ENCODE measurements at places on chromosomes 13 and 19.

DNA sequence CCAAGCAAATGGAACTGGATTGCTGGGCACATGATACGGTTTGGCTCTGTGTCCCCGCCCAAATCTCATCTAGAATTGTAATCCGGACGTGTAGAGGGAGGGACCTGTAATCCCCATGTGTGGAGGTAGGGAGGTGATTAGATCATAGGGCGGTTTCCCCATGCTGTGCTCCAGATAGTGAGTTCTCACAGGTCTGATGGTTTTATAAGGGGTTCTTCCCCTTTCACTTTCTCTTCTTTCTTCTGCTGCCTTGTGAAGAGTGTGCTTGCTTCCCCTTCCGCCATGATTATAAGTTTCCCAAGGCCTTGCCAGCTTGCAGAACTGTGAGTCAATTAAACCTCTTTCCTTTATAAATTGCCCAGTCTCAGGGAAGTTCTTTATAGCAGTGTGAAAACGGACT lies 32.6 kb upstream of the MTIF3 start:
- peak; percentile 6 for DNase-seq

GRCh38 chr13:48977973-48978372 lies 2.3 kb downstream of the FNDC3A start:
- DNase-seq = no peak

GRCh38 chr19:29542327-29542726 lies 16.5 kb downstream of the VSTM2B start:
- DNase-seq = no peak

GRCh38 chr13:35848336-35849255 lies 282.6 kb downstream of the DCLK1 start:
- DNase-seq = no peak

DNA sequence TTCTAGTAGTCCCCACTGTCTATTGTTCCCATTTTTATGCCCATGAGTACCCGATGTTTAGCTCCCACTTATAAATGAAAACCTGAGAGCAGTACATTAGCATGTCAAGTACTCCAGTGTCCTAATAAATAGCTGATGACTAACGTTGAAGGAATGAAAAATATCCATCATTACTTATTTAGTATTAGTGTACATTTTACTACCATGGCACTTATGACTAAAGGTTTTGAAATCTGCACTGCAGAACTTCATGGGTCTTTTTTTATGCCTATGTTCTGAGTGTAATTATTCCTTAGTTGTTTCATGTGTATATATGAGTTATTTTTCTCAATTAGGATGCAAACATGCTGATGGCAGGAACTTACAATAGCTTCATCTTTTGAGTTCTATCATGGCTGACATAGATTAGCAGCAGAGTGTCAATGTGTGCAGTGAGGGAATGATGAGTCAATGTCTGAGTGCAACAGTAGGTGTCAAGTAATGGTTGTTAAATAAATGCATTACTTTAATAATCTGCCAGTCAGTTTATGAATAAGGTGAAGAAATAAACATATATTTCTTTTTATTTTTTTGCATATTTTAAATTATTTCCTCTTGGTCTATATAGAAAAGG lies 188.4 kb downstream of the ITGBL1 start:
- DNase-seq = no peak

DNA sequence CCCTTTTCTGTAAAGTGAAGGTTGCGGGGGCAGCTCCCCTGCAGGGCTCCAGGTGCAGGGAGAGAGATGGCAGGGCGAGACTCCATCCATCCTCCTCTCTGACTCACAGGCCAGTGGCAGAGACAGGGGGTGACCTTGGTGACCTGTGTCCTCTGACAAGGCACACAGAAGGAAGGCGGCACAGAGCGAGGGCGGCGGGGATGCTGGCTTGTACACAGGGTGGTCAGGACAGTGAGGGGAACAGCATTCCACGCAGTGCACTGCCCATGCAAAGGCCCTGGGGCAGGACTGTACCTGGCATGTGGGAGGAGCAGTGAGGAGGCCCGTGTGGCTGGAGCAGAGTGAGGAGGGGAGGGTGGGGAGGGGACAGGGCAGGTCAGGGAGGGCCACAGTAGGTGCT lies 7.7 kb downstream of the NDUFA11 start:
- no peak for DNase-seq

DNA sequence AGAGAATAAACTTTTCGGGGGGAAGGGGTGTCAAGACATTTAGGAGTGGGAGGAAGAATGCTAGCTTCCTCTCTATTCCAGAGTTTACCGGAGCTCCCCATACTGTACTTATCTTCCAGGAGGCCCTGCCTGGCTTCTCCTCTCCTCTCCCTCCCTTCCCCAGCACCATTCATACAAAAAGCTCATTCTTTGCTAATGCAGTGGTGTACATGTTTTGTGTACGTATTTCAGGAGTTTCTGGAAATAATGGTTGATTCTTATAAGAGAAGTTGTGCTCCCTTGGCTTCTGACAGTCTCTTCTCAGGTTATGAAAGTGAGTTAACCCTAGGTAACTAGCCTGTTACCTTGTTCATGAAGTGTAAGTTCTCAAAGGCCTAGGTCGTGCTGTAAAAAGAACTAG lies 7.1 kb downstream of the SAMD4B start:
- DNase-seq = no peak

DNA sequence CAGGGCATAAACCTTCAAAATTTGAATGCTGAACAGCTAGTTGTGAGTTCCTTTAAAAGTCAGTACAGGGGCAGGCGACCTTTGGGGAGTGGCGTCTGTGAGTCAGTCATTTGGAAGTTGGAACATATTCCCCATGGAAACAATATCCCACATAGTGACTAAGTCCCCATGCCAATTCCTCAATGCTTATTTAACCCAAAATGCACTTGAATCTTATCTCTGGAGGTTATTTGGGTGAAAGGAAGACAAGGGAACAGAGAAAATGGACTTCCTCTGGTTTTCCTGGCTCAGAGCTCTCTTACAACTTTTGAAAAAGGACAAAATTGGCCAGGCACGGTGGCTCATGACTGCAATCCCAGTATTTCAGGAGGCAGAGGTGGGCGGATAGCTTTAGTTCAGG lies 479.2 kb upstream of the NBEA start:
- no peak for DNase-seq

GRCh38 chr13:57582032-57582431 lies 49.5 kb upstream of the PCDH17 start:
- DNase-seq = no peak

DNA sequence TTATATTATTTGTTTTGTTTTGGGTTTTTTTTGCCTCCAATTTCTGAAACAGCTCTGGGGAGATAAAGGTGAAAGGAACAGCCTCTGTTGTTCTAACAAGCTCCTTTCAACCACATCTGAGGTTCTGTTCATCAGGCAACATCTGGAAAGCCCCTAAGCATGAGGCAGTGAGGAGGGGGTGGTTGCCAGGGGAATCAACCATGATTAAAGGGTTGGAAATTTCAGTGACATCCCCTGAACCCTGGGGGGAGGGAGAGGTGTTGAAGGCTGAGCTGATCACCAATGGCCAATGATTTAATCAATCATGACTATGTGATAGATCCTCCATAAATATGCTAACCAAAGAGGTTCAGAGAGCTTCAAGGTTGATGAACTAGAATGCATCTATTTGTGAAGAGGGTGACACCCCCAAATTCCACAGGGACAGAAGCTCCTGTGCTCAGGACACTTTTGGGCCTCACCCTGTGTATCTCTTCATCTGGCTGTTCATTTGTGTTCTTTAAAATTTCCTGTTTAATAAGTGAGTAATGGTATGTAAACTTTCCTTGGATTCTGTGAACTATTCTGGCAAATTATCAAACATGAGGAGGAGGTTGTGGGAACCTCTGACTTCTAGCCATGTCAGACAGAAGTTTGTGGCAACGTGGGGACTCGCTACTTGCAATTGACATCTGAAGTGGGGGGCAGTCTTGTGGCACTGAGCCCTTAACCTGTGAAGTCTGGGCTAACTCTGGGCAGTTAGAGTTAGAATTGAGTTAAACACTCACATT lies 221.3 kb downstream of the NHLRC3 start:
- no peak for DNase-seq

DNA sequence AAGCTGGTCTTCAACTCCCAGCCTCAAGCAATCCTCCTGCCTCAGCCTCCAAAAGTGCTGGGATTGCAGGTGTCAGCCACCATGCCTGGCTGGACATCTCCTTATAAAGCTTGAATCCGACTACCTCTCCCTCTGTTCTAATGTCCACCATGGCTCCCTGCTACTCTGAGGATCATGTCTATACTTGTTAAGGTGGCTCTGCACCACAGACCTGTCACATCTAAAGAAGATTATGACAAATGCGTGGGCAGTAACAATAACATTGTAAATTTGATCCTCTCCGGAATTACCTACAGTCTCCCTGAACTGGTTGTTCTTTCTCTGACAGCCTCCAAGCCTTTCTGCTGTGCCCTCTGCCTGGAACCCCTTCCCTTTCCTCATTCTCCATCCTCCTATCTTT lies 1.8 kb downstream of the NXNL1 start:
- DNase-seq = no peak

GRCh38 chr13:36297366-36298338 lies at the start of gene CCDC169:
Gene CCDC169, minus strand, starts transcription at chr13:36297814. Its CDS starts 95 bp downstream, at chr13:36297719.
- peak; percentile 43 for DNase-seq

GRCh38 chr19:38656171-38656981 lies 8.9 kb downstream of the ACTN4 start:
- DNase-seq = peak; percentile 70

DNA sequence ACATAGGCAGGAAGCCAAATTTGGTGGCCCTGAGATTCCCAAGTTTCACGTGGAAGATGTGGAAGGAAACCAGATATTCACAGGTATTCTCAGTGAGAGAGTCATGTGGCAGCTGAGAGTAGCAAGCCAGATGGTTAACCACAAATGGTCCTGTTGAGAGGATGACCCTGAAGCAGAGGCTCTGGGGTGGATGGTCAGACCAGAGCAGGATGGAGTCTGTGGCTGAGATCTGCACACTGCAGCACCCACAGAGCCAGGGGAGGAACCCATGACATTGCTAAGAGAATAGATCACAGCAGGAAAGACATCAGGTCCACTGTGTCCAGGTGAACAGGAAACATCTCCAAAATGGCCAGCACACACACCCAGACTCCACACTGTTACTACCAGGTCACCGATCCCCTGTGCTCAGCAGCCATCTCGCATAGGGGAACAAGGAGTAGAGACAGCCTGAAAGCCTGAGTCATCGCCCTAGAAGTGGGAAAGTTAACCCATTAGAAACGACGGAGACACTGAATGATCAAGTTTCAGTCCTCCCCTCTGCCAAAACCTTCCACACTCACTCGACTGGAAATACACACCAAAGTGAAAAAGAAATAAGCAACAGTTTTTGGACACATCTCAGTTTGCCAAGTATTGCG lies 160.0 kb downstream of the RBM26 start:
- DNase-seq = no peak
